ENCODE measurements at places on chromosomes 2 and 18. TPM values are rescaled to one million over a fixed set of nuclear protein-coding genes. Genes with fewer than 3 reads are reported as not detected.

TMEM178A gene
- 0.18 TPM for total RNA-seq

SP5 gene
- total RNA-seq = not detected

DNA sequence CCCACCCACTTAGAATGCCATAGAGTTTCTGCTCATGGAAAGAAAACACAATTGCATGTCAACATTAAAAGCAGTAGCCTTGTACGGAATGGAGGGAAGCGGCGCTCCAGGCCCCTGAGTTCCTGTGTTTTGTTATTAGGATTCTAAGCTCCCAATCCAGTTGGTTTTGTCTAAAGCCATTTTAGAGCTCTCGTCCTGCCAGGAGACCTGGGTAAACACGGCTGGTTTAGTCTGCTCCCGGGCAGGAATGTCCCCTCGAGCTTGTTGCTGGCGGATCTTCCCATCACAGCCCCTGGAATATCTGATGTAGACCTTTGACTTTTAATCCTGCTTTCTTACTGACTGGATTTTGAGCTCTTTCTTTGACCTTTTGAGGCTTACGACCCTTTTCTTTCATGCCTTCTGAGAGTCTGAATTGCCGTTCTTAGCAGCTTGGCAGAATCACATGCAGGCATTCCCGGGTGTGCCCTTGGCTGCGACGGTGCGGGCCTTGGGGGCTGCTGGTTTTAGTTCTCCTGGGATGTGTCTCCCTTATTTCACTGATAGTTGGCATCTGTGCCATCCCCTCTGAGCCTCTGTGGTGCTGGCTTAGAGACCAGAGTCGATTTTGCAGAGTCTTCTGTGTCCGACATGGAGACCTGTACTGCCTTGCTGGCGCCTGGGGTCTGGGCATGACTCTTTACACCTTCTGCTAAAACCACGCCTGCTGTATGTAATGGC is 25.4 kb downstream of the GREB1 start:
- DNase-seq = no peak

DNA sequence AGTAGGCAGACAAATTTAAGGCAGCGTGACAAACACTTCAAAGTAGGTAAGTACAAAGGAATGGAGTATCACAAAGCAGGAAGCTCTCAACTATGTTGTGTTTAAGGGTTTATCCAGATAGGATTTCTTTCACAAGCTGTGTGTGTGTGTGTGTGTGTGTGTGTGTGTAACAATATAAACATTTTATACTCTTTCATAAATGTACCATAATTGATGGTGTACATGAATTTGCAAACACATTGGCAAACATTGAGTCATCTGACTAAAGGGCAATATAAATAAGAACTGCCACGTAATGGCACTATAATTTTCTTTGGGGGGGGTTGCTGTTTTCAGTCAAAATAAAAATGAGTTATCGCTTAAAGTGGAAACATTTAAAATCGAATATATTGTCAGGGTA is 1004.4 kb upstream of the DDX18 start:
- no peak for DNase-seq

- DNase-seq = no peak
These were observed 4.0 kb upstream of the RTP5 start for GRCh38 chr2:241865416-241865956.

PIEZO2 gene
- not detected for total RNA-seq

DOK6 gene
- total RNA-seq = not detected

GRCh38 chr2:9391961-9392720 is 31.2 kb downstream of the ITGB1BP1 start:
- DNase-seq = no peak

Measured in HFFc6 (cell line).